ENCODE measurements at places on chromosomes 3 and 15.

- no peak for DNase-seq
Observed at GRCh38 chr3:114331007-114331406, 37.2 kb downstream of the TIGIT start.

GRCh38 chr3:14179795-14180194, 1.2 kb downstream of the LSM3 start:
- DNase-seq, result no peak

DNA sequence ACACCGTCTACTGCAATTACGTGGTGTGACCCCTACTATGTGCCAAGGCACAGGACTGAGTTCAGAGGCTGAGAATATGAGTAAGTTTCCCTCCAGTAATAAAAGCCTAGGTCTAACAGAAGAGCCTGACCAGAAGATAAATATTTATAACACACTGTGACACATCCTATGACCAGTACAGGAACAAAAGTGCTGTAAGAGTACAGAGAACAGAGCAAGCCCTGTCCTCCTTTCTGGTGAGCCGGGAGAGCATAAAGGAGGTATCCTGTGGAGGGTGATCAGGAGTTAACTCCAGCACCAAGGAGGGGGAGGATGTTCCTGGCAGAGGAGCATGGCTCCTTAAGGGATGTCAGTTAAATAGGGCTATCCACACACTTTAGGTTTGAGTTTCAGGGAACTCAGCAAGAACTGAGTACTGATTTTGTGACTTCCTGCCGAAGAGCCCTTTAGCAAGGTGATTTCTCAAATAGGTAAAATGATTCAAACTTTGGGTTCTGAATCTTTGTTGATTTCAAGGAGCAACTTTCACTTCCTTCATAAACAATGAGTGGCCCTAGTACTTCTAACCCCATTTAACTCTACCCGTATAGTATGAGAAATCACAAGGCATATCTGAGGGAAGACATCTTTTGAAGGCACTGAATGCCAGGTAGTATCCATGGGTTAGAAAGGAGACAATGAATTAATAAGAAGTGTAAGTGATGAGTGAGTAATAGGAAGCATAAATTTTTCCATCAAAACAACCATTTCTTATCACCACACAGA, 198.0 kb downstream of the THRB start:
- DNase-seq, result no peak

DNA sequence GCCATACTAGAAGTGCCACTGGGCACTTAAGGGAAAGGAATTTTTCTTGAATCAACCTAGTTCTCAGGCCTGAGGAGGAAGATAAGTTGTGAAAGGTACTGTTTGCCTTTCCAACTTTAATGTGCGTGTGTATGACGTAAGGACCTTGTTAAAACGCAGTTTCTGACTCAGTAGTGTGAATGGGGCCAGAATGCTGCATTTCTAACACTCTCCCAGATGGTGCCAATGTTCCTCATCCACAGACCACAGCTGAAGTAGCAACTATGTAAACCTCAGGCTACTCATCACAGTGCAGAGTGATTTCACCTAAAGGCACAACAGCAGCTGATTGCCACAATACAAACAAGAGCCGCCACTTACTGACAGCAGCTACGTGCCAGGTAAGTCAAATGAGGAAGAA, 103.6 kb downstream of the OTOL1 start:
- DNase-seq, result peak; percentile 4

DNA sequence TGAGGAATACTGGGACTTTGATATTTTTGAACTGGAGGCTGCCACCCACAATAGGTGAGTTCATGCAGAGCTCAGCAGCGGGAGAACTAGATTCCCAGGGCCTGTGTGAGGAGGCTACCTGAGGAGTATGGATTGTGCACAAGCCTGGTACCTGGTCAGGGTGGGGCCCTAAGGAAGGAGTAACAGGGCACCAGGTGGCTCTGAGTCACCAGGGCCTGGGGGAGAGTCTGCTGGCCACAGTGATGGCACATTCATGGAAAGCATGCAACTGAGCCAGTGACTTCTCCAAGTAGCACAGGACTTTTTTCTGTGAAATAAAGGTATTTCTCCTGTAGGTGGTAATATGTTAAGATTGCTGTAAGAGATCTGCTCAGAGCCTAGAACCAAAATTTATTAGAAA, 134.4 kb downstream of the PDE8A start:
- DNase-seq, result no peak

GRCh38 chr15:69679623-69680228, 227.1 kb downstream of the RPLP1 start:
- no peak for DNase-seq

DNA sequence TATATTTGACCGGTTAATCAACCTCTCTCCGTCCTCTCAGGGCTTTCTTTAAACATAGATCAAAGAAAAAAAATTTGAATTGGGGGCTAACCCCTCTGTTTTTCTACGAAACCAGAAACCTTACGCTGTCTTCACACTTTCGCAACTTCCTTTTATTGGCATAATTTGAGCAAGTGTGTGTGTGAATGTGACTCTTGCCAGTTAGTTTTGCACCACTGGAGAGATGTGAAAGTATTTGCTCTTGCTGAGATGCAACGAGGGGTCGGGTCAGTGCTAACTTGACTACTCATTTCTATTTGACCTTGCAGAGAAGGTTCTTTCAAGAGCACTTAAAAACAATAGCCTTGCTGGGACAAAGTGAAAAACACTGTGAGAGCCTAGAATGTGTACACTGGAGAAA, 81.2 kb downstream of the FAM43A start:
- DNase-seq, result no peak

- DNase-seq, result peak; percentile 98
Observed at GRCh38 chr3:52046186-52046901, 10.0 kb downstream of the DUSP7 start.

GRCh38 chr3:131221731-131222130, 159.8 kb upstream of the NUDT16 start:
- peak; percentile 86 for DNase-seq

Data from AG10803 (cell line).